ENCODE measurements at places on chromosomes 1 and 21.

- no peak for DNase-seq
Measured at GRCh38 chr21:38768471-38769063, 37.2 kb upstream of the ETS2 start.

DNA sequence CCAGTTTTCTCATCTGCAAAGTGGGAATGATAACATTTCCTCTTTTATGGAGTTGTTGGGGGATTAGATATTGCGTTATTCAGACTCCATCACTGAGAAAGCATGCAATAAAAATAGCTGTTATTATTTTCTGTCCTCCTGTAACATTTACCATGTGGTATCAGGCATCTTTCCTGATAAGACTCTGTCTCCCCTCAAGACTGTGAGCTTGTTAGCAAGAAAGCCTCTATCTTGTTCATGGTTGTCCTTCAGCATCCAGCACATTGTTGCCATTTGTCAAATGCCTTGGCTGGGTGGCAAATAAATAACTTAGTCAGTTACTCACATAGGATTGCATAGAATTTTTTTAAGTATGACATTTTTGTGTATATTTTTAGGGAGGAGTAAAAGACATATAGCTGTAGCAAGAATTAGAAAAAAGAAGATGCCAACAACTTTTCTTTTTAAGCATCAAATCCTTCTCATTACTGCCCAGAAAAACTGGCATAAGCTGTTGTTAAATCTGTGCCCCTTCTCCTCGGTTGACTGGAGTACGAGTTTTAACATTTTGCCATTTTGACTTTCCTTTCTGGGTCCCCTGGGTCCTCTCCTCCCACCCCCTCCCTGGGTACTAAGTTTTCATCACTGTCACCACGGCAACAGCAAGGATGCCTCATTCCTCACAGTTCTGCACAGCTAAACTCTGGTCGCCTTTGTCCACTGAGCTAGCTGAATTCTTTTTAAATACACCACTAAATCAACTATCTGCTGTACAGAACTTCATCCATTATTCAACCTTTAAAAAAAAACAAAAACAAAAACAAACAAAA, 1.0 kb upstream of the JAM2 start:
- no peak for DNase-seq

GRCh38 chr1:42784547-42784945, 245 bp upstream of the TMEM269 start:
- no peak for DNase-seq

DNA sequence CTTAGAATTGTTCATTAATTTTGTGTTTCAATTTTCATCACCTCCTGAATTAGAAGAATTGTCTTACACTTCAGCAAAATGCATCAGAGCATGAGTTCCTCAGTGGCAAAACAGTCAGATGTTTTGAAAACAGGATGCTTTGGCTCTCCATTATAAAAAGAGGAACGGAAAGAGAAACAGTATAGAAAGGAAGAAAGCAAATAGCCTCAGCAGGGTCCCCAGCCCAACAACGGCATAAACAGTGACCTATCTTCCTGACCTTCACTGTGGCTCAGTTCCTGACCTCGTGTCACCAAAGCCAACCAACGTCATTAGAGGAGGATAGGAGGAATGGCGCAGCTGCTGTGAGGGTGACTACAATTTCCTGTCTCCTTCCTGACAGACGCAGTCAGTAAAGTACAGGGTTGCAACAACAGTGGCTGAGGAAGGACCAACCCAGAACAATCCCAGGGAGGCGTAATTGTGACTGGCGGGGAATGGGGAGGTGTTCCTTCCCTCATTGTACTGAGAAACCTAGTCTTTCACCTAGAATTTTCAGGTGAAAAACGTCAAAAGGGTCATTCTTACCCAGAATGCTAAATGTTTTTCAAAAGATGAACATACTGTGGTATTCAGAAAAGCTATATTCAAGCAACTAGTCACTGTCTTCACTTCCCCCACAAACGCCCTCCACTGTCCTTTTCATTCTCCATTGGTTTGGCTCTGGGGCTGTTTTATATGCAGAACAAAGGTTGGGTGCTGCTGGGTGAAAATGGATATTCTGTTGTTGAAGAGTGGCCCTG, 197.9 kb upstream of the SGIP1 start:
- DNase-seq, result no peak

GRCh38 chr1:37243368-37244082, 209.2 kb upstream of the GRIK3 start:
- DNase-seq, result no peak

DNA sequence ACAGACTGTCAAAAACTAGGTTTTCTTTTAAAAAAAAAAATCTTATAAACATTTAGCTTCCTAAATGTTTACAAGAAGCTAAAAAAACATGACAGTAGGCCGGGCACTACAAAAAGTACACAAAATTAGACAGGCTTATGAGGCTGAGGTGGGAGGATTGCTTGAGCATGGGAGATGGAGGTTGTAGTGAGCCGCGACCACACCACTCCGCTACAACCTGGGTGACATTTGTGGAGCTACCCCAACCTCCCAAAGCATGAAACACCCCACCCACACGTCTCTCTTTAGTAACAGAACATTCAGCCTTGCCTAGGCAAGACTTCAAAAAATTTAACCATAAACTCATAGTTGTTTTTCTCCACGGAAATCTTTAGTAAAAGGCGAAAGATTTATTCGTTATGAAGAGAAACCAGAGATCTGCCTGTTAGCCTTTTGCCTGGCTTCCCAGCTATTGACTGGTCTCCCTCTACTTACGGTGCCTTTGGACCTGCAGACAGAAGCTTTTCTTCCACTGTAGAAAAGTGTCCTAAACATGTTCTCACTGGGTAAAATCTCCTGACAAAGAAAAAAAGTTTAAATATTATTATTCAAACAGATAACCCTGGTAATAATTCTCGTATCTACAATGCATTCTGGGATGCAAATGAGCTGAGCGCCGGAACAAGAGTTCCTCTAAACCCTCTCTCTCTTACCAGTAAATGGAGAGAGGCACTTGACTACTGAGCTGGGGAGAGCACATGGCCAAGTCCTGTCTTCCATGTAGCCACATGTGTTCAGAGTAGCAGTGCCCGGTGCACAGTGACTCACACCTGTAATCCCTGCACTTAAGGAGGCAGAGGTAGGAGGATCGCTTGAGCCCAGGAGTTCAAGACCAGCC, 9.2 kb downstream of the RNU5D-1 start:
- peak; percentile 38 for DNase-seq

GRCh38 chr1:203906932-203907331, 45.5 kb downstream of the SNRPE start:
- no peak for DNase-seq

- DNase-seq, result no peak
Measured at GRCh38 chr1:12600880-12601633, 17.0 kb downstream of the DHRS3 start.

DNA sequence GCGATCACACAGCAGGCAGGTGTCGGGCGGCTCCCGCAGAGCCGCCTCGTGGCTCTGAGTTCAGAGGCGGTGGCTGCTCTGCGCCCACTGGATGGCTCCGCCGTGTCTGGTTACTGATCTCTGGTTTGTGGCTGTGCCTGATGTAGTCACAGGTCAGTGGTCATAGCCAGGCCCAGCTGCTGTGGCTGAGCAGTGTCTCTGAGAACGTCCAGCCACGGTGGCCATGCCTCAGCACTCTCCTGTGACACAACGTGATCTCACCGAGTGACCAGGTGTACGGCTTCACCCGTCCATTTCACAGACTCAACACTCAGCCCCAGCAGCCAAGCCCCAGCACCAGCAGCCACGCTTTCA, 61.2 kb downstream of the KCNN3 start:
- DNase-seq, result no peak

DNA sequence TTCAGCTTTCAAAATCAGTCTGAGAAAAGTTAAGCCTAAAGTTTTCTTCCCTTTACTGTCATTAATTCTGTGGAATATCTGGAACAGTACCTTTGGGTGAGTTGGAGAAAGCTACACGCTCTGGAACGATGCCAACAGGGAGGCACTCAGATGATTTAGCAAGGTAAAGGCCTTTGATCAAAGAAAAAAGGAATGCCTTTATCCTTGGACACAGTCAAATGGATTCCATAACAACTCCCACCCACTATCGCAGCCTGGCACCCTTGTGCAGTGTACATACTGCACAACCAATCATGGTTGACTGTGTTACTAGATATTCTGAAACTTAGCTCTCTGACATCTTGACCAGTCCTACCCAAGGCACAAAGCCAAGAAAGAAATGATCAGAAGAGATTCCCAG, 218.7 kb downstream of the PATJ start:
- no peak for DNase-seq

GRCh38 chr21:36027347-36027746, 33.0 kb downstream of the SETD4 start:
- DNase-seq, result no peak

- no peak for DNase-seq
Measured at GRCh38 chr1:242219298-242219901, 220.5 kb upstream of the MAP1LC3C start.

- DNase-seq, result no peak
Measured at GRCh38 chr1:14061722-14062121, 361.7 kb downstream of the PRDM2 start.

- no peak for DNase-seq
Measured at GRCh38 chr1:225774281-225775147, 3.1 kb upstream of the SRP9 start.

GRCh38 chr1:47699492-47700235, 261.8 kb downstream of the FOXD2 start:
- DNase-seq, result peak; percentile 26

- DNase-seq, result no peak
Measured at GRCh38 chr1:167367705-167368104, 147.0 kb downstream of the POU2F1 start.

GRCh38 chr1:214492401-214493075, 58.9 kb downstream of the PTPN14 start:
- DNase-seq, result no peak

- peak; percentile 39 for DNase-seq
Measured at GRCh38 chr1:207336559-207337467, 15.3 kb downstream of the CD55 start.

- no peak for DNase-seq
Measured at GRCh38 chr1:50346621-50347020, 76.6 kb downstream of the DMRTA2 start.

- DNase-seq, result peak; percentile 53
Measured at GRCh38 chr1:66503841-66504470, 30.0 kb upstream of the SGIP1 start.

- no peak for DNase-seq
Measured at GRCh38 chr1:27144049-27144748, 10.7 kb downstream of the SLC9A1 start.

- DNase-seq, result no peak
Measured at GRCh38 chr1:230940848-230941247, 37.8 kb downstream of the TTC13 start.

Data from NCI-H2081 (cell line).